Stimulated activated CD4-positive, alpha-beta T cell treated with anti-CD3 and anti-CD28 coated beads, Interleukin-15, amount 100 ng/mL, for 48 hours (primary cell): ENCODE measurements at places on chromosomes 2 and 18.

- DNase-seq = no peak
These were observed 12.0 kb upstream of the GALM start for GRCh38 chr2:38653715-38654527.

- DNase-seq = no peak
These were observed 90.7 kb downstream of the DDX1 start for GRCh38 chr2:15682354-15682753.

GRCh38 chr2:98503481-98504105 is 58.9 kb downstream of the INPP4A start:
- no peak for DNase-seq

DNA sequence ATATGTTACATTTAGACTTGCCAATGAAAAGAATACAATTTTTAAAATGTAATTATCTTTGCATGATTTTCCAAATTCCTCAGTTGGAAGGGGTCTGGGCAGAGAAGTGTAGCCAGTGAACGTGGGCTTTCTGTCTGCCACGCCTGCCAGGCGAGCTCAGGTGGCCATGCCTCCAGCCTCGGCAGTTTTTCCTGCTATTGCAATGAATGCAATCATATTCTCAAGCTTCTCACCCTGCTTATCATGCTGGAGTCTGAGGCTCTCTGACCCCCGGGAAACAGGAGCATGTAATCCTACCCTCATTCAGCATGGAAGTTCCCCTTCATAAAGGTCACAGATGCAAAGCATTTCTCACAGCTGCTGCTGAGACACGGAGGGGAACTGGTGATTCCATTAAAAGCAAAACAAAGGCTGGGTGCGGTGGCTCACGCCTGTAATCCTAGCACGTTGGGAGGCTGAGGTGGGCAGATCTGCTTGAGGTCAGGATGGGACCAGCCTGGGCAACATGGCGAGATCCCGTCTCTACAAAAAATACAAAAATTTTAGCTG is 154.8 kb downstream of the MBP start:
- DNase-seq = no peak

DNA sequence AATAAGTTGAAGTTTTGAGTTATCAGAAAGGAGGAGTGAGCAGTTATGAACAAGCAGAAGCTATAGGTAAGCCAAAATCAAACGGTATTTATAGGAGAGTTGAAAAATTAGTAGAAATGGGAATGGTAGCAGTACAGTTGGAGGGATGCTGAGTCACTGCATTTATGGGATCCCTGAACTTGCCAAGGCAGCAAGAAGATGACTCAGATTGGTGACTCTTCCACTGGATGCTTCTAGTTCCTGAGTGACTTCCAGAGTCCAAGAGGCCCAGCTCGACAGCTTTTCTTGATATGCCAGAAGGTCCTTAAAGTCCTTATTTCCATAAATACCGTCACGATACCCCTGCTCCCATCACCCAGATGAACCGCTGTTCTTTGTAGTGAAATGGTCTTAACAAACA is 31.1 kb upstream of the ACTR3 start:
- no peak for DNase-seq
